ENCODE measurements at places on chromosomes 16 and 17.

DNA sequence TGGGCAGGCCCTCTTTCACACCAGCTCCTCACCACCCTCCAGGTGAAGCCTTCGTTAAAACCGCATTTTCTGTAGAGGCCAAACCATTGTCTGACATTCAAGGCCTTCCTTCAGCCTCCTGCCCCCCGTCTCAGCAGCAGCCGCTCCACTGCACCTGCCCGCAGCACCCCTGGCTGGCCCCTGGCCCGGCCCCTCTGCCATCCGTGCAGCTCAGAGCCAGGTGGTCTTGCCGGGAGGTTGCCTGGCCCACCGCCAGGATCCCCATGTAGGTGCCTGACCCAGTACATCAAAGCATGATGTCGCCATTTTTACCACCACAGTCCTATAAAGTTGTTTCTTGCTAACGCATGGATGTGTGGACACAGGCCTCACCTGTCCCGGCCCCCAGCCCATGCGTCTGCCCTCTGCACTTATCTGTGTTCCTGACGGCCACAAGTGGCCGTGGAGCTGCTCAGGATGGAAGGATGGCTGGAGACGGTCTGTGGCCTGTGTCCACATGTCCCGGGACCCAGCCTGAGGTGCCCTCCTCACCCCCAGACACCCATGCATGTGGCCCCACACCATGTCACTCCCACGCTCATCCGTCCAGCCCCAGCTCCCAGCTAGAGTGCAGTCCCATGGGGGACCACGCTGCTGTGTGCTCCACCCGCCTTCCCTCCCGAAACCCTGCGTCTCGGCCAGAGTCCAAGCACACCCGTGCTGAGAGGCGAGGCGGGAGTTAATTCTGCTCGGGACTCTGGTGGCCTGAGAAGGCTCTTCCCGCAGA, 89.3 kb upstream of the CHMP6 start:
- DNase-seq = no peak

GRCh38 chr17:79936641-79937381, 97.6 kb upstream of the CBX4 start:
- DNase-seq = no peak

DNA sequence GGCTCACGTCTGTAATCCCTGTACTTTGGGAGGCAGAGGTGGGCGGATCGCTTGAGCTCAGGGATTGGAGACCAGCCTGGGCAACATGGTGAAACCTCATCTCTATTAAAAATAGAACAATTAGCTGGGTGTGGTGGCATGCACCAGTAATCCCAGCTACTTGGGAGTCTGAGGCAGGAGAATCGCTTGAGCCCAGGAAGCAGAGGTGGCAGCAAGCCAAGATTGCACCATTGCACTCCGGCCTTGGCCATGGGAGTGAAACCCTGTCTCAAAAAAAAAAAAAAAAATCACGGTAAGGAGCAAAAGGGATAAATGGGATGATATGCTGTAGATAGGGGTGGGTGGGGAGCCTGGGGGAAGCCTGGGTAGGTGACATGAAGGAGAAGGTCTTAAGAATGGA, 20.4 kb upstream of the TMEM98 start:
- no peak for DNase-seq

DNA sequence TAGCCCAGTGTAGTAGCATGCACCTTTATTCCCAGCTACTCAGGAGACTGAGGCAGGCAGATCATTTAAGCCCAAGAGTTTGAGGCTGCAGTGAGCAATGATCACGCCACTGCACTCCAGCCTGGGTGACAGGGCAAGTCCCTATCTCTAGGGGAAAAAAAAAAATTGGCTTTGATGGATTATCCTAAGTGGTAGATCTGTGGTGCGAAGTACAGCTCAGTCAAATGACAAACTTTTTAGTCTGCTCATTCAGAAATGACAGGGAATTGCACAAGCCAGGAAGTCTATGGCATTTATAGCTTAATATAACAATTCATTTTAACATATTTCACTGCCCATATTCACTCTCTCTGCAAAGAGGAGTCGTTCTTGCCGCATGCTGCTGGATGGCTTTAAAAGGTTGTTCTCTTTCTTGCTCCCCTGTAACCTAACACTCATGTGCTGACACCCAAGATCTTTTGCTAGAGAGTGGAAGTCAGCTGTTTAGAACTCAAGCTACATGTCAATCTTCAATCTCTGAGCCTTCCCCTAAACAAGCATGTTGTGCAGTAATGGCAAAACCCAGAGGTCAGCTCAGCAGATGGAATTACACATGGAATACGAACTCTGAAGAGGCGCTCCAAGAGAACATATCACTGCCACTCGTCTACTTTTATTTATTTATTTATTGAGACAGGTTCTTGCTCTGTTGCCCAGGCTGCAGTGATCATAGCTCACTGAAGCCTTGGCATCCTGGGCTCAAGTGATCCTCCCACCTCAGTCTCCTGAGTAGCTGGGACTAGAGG, 32.8 kb downstream of the RNF157 start:
- DNase-seq = no peak

DNA sequence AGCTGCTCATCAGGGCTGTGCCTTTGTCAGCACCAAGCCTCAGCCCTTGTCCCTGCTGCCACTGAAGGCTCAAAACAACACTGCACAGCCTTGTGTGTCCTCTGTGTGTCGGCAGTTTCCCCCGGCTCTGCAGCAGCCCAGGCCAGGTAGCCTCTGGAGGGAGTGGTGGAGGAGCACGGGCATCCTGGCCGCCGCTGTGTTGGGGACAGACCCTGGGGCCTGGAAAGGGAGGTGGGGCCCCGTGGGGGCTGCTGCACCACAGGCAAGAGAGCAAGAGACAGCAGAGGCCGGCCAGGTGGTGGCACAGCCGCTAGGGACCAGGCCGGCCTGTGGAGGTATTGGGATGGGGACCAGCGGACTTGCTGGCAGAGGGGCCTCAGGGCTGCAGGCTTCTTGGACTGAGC, 96.9 kb upstream of the ZNF750 start:
- no peak for DNase-seq

DNA sequence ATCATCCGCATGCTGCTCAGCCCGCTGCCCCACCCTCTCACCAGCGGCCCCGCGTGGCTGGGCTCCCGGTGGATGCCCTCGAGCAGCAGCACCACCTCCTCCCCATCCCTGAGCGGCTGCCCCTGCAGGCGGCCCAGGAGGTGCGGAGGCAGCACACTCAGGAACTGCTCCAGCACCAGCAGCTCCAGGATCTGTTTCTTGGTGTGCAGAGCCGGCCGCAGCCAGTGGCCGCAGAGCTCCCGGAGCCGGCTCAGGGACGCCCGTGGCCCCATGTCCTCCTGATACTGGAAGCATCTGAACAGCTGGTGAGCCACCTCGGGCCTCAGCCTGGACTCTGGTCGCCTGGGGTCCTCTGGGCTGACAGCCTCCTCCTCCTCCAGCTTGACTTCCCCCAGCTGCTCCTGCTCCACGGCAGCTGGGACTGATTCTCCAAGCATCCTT, 6.6 kb downstream of the ZSCAN10 start:
- DNase-seq = no peak

DNA sequence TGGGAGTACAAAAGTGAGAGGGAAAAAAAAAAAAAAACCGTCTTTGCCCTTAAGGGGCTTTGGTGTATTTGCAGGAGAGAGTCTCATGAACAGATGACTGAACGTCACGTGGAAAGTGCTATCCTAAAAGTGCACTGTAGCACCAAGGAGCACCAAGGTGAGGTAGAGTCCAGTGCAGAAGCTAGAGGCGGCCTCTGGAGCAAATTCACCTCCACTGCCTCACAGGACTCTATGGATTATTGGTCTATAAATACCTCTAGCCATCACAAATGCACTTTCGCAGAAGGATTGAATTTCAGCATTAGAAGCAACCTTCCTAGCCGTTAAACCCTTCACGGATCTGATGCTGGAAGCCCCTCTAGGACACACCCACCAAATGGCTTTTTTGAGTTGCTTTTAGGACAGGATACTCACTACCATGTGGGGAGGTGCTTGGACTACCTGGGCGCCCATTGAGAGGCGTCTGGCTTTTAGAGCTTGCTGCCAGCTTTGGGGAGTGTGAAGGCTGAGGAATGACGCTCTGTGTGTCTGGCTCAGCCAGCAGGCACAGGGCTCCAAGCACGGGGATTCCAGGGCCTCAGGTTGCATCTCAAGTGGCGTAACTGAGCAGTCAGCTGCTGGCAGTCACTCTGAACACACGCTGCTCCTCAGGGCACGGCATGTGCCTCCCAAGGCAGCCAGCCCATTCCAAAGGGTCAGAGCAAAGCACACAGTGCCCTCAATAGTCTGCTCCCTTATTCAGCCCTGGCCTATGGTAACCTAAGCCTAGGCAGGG, 52.7 kb downstream of the CDRT4 start:
- DNase-seq = no peak

DNA sequence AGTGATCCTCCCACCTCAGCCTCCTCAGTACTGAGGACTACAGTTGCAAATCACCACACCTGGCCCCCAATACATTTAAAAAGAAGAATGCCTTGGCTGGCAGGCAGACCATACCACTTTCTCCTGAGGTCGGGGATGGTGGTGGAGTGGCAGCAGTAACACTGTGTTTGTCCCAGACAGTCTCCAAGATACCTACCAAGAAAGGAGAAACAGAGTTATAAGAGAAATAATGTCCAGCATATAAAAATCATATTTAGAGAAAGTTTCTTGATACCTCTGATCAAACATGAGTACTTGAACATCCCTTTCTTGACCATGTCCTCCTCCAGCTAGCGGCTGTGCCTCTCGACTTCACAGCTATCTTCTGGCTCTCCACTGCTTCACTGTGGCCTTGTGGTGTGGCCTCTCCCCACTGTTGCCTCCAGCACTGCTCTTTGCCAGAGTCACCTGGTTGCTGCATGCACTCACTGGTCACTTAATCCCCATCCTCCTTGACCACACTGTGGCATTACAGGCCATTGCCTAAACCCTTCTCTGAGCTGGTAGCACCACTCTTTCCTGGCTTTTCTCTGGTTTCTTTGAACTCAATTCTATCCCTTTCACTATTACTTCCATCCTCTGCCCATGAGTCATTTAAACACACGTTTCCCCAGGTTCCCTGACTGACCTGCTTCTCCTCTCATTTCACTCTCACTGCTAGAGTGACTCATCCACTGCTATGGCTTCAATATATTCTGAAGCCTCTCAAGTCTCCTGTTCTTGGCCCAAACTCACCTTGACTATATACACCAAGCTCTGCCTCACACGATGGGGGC, 45.2 kb downstream of the XPO6 start:
- no peak for DNase-seq

- DNase-seq = no peak
Observed at GRCh38 chr16:4796982-4797804, 2.0 kb downstream of the SMIM22 start.

GRCh38 chr17:49572226-49572625, 3.4 kb upstream of the NXPH3 start:
- DNase-seq = no peak

DNA sequence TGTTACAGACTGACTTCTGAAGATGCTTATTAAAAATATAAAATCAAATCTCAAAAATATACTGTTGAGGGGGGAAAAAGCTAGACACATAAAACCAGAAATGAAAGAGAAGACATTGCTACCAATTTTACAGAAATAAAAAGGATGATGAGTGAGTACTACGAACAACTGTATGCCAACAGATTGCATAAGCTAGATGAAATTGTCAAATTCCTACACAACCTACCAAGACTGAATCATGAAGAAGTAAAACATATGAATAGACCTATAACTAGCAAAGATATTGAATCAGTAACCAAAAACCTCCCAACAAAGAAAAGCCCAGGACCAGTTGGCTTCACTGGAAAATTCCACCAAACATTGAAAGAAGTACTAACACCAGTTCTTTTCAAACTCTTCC, 3.5 kb upstream of the CAPNS2 start:
- DNase-seq = no peak

GRCh38 chr16:4395055-4395726, 21.2 kb downstream of the CORO7 start:
- DNase-seq = no peak

DNA sequence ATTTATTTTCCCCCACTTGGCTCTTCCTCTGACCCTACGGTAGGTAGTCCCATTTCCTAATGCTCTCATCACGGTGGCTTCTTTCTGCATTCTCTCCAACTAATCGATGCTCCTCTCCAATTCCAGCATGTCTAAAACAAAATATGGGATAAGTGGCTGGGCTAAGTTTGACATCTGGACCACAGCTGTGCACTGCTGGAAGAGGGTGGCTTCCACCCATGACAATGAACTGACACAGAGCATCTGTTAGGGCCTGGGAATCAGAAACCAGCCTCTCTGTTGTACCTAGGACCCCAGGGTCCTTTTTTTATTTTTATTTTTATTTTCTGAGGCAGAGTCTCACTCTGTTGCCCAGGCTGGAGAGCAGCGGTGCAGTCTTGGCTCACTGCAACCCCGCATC, 29.0 kb upstream of the SLC39A11 start:
- DNase-seq = no peak

DNA sequence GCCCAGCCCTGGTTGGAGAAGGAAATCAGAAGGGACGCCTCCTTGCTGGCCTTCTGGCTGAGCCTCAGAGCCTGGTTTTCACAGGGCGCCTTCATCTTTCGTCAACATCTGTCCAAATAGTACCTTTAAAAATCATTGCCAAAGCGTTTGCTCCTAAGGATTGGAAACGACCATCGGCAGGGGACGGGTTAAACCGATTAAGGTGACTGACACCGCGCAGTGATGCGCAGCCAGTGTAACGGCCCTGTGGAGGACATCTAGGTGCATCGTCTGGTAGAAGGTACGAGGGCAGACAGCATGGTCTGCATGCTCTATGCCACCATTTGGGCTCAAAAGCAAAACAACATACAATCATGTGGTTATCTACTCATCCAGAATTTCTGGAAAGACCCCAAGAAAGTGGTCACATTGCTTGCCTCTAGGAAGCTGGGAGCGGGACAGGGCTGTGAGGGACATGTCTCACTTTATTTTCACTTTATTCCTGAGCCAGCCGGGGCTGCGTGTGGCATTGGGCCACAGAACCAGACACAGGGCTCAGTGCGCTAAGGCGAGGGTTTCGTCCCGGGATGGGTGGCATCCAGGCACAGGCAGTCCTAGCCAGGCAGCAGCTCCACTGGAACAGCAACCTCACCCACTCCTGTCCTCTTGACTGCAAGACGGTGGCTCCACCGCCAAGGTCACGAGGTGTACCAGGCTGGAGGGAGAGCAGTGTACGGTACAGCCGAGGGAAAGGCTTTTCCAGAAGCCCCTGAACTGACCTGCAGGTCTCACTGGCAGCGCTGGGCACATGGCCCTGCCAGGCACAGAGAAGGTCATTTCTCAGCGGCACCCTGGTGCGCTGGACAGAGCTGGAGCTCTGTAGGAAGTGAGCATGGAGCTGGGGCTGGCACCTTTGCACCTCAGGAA, 40.9 kb upstream of the JPH3 start:
- DNase-seq = no peak

- DNase-seq = no peak
Observed at GRCh38 chr16:65917466-65917865, 449.0 kb upstream of the CDH5 start.

DNA sequence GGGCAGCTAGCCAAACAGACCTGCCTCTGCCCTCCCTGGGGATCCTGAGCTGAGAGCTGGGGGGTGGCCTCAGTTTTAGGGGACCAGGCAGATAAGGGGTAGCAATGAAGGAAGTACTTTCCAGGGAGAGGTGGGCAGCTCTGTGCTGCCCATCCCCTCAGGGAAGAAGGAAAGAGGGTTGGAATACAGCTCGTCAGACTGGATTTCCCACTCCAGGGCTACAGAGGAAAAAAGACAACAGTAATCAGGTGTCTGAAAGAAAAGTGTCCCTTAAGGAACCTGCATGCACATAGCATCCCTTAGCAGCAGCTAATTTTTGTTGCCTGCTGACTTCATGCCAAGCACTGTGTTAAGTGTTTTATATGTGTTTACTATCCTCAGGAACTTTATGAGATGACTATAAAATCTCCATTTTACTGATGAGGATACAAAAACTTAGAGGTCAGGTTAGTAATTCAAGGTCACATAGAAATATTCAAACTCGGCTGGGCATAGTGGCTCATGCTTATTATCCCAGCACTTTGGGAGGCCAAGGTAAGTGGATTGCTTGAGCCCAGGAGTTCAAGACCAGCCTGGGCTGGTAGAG, 3.2 kb upstream of the MRPL58 start:
- no peak for DNase-seq

All from RPMI7951 (cell line).